ENCODE measurements at places on chromosomes 2 and 18.

DNA sequence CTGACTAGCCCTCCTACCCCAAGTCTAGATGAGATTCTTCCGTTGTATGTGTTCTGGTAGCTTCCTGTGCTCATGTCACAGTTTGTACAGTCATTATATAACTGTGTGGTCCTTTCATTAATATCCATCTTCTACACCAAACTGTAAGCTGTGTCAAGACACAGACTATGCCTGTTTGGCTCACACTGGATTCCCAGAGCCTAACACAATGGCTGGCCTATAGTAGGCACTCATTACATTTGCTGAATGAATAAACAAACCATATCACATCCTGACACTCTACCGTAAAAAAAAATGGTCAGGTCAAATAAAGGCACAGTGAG is 72.6 kb downstream of the ANKRD44 start:
- no peak for DNase-seq

DNA sequence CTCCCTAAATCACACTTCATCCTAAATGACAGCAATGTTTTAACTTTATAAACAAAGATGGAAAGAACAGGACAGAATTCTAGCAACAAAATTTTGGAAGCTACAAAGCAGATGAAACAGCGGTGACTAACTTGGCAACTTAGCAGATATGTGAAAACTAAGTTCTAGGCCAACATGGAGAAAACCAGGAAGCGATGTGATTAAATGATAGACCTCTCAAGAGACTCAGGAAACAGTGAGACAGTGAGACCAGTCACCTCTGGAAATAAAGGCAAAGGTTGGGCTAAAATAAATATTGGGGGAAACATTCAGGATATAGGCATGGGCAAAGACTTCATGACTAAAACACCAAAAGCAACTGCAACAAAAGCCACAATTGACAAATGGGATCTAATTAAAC is 24.4 kb upstream of the ZBTB7C start:
- no peak for DNase-seq

- no peak for DNase-seq
Measured at GRCh38 chr2:215914054-215914776, 99.1 kb downstream of the MREG start.

DNA sequence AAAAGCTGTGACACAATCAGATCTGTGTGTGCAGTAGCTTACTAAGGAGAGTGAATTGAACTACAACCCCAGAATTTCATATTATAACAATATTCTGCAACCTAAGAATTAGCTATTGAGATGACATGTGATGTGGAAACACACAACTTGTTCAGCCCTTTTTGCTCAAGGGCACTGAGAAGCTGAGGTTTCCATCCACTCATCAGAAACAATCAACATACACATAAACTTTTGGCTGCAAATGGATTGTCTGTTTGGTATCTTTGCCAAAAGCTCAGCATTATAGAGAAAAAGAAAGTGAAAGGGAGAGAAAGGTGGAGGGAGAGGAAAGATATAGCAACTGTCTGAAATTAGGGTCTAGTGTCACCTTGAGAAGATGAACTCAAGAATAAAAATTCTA is 117.2 kb upstream of the KLF7 start:
- no peak for DNase-seq

DNA sequence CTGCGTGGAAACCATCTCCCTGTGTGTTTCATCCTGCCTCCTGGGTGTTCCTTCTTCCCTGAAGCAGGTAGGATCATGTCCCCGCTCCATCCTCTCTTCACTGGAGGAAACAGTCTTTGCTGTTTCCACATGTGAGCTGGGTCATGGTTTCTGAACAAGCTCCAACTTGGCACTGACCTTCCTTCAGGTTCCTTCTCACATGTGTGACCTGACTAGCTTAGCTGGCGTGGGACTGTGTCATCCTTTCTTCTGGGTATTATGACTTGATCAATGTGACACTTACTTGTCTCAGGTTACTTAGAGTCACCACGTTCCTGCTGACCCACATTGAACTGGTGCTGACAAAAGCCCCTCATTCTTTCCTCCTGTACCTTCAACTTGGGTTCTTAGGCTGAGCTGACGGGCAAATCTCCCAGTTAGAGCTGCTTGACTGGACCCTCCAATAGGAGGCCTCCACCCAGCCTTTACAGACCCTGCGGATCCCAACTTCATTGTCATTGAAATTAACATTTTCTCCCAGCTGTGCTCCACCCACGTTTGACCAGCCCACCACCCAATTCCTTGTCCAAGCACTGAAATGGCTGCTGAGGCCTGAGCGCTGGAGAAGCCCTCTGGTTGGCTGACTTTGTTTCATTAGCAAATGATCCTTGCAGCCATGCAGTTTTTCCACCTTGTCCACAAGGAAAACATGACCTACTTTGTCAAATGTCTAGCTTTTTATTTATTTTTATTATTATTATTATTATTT is 128.1 kb downstream of the DDX1 start:
- DNase-seq: no peak

GRCh38 chr2:11344956-11345677 is 681 bp upstream of the ROCK2 start:
- DNase-seq: no peak

DNA sequence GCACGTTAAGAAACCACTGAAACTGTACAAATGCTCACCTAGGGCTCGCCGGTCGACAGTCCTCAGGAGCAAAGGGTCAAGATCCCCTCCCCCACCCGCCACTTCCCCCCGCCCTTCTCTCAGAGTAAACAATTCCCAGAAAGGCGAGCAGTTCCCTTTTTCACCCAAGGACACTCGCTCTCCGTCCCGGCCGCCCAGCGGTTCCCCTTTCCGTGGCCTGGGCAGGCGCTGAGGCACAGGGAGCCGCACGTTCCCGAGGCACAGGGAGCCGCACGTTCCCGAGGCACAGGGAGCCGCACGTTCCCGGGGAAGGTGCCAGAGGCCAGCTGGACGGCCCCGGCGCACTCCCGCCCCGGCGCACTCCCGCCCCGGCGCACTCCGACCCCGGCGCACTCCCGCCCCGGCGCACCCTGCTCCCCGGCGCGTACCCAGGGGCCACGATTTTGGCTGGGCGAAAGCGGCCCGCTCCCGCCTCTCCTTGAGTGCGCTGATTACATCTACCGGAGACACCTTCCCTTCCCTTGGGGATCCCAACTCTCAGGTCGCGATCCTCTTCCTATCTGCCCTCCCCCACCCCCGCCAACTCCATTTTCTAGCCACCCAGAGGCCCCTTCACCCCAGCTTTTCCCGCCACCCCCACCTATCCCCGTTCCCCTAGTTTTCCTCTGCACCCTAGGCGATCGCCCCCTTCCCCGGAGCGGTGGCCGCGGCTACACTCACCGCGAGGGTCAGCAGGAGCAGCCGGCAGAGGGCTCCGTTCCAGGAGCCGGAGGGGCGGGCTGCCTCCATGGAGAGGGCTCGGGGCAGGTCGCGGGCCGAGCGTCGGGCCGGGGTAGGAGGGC is 817 bp downstream of the DSC2 start:
- no peak for DNase-seq

DNA sequence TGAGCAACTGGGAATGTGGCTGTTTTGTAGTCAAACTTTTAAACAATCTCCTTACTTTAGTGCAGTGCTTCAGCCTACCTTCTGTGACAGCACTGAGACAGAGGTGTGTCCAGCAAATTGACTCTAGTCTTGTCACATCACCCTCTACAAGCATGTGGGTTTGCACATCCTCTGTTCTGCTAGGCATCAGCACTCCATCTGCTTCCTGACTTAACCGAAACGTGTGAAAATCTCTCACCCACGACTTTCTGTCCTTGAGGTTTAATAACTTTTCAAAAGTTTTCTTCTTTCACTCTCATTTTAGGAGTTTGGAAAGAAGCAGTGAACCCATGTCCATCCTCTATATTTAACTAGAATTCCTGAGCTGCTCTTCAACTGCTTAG is 42.6 kb downstream of the TTR start:
- DNase-seq: no peak

DNA sequence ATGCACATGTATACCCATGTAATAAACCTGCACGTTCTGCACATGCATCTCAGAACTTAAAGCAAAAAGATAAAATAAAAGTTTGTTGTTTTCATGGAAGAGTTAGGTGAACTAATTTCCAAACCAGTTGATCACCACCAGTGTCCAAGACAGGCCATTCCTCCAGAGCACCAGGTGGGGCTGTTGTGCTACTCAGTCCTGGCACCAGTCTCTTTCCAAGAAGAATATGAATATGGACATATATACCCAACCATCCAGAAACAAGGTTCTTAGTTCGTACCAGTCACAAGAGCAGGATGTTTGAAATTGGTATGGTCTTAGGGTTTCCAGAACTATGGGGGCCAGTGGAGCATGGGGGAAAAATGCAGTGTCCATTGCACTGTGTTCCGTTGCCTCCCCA is 17.2 kb upstream of the TNP1 start:
- no peak for DNase-seq

DNA sequence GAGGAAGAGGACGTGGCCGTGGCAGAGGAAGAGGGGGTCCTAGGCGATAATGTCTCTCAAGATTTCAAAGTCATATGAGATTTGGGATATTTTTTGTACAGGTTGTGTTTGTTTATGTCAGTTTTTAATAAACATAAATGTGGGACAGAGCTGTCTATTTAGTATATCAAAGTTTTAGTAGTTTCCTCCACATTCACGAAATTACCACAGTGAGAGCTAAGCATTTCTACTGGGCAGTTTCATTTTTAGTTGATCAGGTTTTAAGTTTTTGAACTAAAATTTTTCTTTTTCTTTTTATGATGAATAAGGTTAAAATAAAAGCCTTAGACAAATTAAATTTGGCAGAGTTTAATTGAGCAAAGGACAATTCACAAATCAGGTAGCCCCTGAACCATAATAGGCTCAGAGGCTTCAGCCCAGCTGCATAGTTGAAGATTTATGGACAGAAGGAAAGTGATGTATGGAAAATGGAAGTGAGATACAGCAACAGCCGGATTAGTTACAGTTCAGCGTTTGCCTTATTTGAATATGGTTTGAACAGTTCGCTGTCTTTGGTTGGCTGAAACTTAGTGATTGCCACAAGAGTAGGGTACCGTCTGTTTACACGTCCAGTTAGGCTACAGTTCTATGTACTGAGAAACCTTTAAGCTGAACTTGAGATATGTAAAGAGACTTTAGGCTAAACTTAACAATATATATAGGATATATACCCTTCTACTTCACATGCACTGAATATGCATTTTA is 17.1 kb downstream of the SNRPD1 start:
- no peak for DNase-seq

- DNase-seq: no peak
Measured at GRCh38 chr2:96921561-96922319, 51.9 kb upstream of the SEMA4C start.

GRCh38 chr2:54015798-54016699 is 45.3 kb upstream of the PSME4 start:
- no peak for DNase-seq

DNA sequence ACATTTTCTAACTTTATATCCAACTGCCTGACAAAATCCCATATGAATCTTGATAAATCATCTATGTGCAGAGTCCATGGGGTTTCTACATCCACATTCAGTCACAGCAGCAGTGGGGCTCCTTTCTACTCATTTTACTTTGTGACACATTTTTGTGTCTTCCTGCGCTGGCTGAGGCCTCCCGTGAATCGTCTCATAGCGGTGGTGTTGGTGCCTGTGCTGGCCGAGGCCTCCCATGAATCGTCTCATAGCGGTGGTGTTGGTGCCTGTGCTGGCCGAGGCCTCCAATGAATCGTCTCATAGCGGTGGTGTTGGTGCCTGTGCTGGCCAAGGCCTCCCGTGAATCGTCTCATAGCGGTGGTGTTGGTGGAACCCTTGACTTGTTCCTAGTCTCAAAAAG is 17.0 kb downstream of the SNED1 start:
- DNase-seq: no peak

- DNase-seq: no peak
Measured at GRCh38 chr2:65999796-66000195, 435.1 kb upstream of the MEIS1 start.

DNA sequence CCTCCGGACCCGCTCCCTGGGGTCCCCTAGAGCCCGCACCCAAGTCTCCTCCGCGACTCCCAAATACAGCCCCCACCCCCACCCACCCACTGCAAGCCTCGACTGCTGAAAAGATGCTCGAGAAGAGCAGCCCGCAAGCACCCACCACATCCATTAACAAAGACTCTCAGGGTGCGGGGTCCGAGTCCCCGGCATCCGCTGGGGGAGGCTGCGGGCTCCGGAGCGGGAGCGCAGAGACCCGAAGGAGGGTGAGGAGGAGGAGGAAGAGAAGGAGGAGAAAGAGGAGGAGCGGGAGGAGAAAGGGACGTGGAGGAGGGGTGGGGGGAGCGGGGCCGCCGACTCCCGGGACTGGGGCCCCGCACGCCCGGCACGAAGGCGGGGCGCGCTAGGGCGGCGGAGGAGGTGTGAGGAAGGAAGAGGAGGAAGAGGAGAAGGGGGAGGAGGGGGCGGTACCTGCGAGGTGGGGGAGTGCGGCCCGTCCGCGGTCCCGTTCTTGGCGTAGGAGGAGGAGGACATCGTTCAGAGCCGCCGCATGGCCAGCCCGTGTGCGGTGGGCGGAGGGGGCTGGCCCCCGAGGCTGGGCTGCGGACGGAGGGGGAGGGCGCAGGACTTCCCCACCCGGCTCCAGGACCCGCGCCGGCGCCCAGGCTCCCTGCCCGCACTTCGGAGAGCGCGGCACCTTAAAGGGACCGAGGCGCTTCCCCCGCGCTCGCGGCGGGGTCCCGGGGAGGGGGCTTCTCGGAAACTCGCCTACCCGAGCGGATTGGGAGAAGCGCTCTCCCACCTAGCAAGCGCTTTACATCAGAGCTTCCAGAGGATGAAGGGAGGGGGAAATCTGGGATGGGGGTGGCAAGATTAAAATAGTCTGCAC is at the start of gene CACNB4:
Gene CACNB4, minus strand, starts transcription at position 549 of the 871 bp plus-strand sequence.
- DNase-seq: peak; percentile 6

GRCh38 chr2:106851881-106852501 is 34.0 kb downstream of the ST6GAL2 start:
- DNase-seq: no peak

DNA sequence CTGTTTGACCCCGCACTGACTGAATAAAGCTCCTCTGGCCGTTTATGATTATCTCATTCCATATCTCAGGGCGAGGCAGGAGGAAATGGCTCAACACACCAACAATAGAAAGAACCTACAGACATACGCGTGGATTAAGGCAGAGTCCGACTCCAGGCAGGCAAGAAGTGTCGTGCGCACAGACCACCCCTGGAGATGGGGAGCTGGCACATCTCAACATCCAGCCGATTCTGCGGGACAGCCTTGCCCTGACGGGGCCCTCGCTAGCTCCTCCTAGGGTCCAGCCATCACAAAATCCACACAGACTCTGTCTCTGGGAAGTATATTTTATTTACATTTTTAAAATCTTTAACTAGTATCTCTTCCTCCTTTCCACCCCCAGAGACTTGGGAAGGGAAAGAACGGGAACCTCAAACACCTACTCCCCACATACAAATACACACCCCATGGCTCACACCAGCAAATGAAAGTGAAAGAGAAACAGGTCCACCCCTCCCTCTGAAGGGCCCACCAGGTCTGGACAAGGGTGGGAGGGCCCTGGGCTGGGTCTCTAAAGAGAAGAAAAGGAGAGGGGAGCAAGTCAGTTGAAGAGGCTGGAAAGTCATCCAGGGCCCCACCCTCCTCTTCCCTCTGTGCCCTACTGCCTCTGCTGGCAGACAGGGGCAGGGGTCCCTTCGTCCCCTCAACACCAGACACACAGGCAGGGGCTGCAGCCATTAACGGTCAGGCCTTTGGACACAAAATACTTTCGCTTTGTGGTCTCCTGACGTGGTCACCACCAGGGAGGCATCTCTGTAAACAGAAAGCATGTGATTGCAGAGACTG is 3.2 kb downstream of the GPBAR1 start:
- DNase-seq: no peak

- DNase-seq: no peak
Measured at GRCh38 chr2:225788571-225789094, 389.1 kb downstream of the NYAP2 start.

All from activated CD4-positive, alpha-beta T cell treated with anti-CD3 and anti-CD28 coated beads for 48 hours (primary cell).